ENCODE measurements at places on chromosomes 12 and 14.

- DNase-seq, result no peak
Observed at GRCh38 chr12:4224206-4224889, 49.2 kb upstream of the CCND2 start.

- no peak for DNase-seq
Observed at GRCh38 chr14:102826161-102826560, 48.9 kb downstream of the TRAF3 start.

DNA sequence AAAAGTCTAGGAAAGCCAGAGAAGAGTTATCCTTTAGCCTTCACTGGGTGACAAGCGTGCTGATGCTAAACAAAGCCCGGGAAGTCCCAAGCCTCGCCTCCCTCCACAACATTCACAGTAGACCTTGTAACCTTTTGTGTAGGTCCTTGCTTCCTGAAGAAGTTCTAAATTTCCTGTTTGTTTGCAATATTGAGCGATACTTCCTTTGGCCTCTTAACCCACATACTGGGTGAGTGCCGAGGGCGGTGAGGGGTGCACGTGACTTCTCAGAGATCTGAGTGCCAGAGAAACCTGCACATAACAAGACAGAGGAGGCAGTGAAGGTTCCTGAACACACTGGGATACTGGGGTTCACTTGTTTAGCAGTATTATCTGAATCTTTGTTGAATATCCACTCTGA lies 134.3 kb downstream of the PLXNC1 start:
- no peak for DNase-seq

DNA sequence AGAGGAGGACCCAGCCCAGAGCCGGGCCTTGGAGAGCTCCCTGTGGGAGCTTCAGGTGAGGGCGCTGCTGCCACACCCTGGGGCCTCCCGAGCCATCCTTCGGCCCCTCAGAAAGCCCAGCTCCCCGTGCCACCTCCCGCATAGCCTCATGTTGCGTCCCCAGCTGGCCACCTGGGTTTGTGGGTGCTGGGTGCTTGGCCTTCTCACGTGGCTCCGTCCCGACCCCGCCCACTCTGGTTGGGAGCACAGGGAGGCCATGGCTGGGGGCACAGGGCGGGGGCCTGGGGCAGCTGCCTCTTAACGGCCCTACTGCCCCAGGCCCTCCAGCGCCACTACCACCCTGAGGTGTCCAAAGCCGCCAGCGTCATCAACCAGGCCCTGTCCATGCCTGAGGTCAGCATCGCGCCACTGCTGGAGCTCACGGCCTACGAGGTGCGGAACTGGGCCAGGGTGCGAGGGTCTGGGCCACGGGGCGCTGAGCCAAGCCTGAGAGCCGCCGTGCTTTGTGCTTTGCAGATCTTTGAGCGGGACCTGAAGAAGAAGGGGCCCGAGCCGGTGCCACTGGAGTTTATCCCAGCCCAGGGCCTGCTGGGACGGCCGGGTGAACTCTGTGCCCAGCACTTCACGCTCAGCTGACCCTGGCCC lies 7.6 kb downstream of the NOC4L start:
- no peak for DNase-seq

GRCh38 chr14:36271939-36272907 lies 48.2 kb downstream of the MBIP start:
- DNase-seq, result no peak
